ENCODE measurements at places on chromosomes 16 and 17. TPM values are rescaled to one million over a fixed set of nuclear protein-coding genes. Genes with fewer than 3 reads are reported as not detected.

- ATAC-seq = no peak
- H3K27me3 ChIP-seq = no peaks in the 10 kb centered on the region
- no peaks in the 10 kb centered on the region for H3K4me1 ChIP-seq
- no peak overlapping the region for H3K27ac ChIP-seq
Observed at GRCh38 chr16:72905581-72905980, 142.3 kb downstream of the ZFHX3 start.

DNA sequence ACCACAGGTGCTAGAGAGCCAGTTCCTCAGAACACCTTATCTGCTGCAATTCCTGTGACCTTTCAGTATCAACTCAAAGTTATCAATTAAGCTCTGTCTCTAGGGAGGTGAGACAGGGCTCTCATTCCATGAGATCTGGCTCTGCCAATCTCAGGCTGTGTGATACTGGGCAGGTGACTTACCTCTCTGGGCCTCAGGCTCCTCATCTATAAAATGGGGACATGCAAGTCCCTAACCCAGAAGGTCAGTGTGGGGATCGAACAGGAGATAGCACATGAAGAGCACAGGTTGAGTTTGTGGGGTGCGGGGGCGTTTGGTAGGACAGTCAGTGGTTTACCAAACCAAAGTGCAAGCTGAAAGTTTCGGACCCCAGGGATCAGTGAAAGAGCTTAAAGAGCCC is 319.3 kb upstream of the CCL2 start:
- no peak overlapping the region for H3K4me3 ChIP-seq
- no peaks in the 10 kb centered on the region for H3K36me3 ChIP-seq
- H3K27me3 ChIP-seq = peaks cover 30% of the 10 kb centered on the region
- ATAC-seq = no peak
- H3K4me1 ChIP-seq = no peaks in the 10 kb centered on the region

DNA sequence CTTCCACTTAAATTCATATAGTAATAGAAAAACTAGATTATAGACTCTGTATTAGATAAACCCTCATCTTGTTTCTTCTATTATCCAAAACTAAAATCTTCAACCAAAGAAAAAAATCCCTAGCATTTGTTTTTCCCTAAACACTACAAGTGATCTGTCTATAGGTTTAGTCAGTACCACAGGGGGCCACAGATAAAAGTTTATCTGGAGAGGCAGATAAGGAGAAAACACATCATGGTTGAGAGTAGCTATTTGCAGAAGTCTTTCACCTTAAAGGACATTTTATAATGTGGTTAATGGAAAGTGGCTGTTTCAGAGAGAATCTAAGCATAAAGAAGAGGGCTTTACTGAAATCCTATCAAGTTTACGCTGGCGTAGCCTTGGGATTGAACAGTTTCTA is 160.1 kb downstream of the CDK5R1 start:
- no peak overlapping the region for H3K4me3 ChIP-seq
- no peaks in the 10 kb centered on the region for H3K4me1 ChIP-seq
- no peak overlapping the region for H3K27ac ChIP-seq

GRCh38 chr16:74601126-74601871 is 5.6 kb downstream of the GLG1 start:
- H3K27ac ChIP-seq = no peak overlapping the region
- ATAC-seq = no peak
- H3K4me3 ChIP-seq = no peak overlapping the region
- no peaks in the 10 kb centered on the region for H3K27me3 ChIP-seq
- H3K36me3 ChIP-seq = peaks cover 21% of the 10 kb centered on the region
- peaks cover 5% of the 10 kb centered on the region for H3K4me1 ChIP-seq

DNA sequence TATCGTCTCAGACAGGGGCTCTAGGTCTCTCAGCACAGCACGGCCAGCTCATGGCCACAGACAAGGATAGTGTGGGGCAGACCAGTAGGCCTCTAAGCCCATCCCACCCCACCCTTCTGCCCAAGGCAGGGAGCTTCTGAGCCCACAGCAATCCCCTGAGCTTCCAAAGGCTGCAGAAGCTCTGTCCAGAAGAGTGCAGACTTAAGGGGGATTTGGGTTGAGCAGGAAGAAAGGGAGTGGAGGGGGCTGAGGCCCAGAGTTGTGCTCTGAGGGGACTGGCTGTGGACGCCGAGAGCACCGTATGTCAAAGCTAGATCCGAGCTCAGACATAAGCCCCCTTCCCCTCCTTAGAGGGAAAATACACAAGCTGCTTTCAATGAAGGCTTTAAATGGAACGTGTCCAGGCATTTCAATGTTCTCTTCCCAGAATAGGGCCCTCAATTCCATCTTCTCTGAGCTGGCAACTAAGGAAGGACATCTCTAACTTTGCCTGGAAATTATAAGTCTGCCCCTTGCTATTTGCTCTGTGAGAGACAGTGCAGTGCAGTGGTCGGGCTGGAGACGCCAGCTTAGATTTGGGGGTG is 116.4 kb upstream of the RPL38 start:
- H3K4me1 ChIP-seq = no peaks in the 10 kb centered on the region
- no peaks in the 10 kb centered on the region for H3K36me3 ChIP-seq
- ATAC-seq = no peak
- no peak overlapping the region for H3K27ac ChIP-seq
- peaks cover 56% of the 10 kb centered on the region for H3K27me3 ChIP-seq
- no peak overlapping the region for H3K4me3 ChIP-seq

DNA sequence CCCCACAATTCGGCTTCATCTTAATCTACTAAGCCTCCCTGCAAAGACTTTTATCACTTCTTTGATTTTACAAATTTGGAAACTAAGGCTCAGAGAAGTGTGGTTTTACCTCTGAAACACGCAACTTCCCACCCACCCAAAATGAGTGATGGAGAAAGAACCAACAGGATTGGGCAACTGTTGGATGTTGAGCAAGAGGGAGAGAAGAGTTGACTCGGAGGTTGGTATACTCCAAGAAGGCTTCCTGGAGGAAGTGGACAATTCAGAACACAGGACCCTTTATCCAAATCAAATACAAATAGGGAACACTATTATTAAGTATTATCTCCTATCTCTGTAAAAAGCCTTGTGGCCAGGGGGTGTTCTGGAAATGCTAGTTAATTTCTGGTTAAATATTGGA is 323.0 kb downstream of the C16orf95 start:
- H3K27me3 ChIP-seq = peaks cover 98% of the 10 kb centered on the region
- no peak for ATAC-seq
- H3K36me3 ChIP-seq = no peaks in the 10 kb centered on the region
- H3K4me3 ChIP-seq = no peak overlapping the region
- no peaks in the 10 kb centered on the region for H3K4me1 ChIP-seq

CACNA1G gene
- 0.15 TPM for total RNA-seq

TPSAB1 gene
- 39.8 TPM for total RNA-seq

NECAB2 gene
- not detected for total RNA-seq
